Stimulated activated effector memory CD8-positive, alpha-beta T cell treated with anti-CD3 and anti-CD28 coated beads, Interleukin-12 subunit alpha, Interleukin-12 subunit beta, amount 100 ng/mL, for 72 hours (primary cell): ENCODE measurements at places on chromosomes 1 and 21.

- DNase-seq, result no peak
Observed at GRCh38 chr1:80893115-80893514, 907.6 kb upstream of the ADGRL2 start.

DNA sequence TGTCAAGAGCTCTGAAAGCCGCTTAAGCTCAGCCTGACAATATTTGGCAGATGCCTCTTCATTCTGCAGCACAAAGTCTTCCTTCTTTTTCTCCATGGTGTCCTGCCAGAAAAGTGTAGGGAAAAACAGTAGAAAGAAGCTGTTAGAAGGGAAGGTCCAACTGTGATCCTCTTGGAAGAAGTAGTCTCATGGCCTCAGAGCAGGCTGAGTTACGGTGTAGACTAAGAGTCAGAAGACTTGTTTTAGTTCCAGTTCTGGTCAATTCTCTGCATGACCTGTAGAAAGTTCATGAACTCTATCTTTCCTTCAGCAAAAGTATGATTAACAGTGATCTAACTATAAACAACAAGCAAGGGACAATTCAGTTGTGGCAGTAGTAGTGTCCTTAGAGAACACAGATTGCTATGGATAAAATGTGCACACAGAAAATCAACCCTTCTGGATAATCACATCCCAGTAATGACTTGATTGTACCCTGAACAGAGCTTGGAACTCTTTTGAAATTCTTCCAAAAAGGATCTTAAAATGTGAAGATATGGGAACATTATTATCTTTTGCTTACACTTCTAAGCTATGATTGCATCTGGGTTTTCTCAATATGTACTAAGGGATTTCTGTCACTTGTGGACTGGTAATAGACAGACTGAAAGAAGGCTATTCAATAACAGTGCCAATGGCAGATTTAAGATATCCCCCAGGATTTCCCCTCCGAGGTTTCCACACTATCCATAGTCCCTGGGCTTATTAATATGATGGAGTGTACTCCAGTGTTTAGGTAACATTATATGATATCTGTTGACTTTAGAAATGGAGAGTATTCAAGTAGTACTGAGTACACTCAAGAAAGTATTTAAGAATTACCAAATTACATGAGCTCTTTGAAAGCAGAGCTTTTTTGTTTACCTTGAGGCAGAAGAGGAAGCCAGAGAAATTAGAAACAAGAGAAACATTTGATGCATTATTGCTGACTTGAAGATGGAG, 22.1 kb upstream of the GBP2 start:
- DNase-seq, result no peak

DNA sequence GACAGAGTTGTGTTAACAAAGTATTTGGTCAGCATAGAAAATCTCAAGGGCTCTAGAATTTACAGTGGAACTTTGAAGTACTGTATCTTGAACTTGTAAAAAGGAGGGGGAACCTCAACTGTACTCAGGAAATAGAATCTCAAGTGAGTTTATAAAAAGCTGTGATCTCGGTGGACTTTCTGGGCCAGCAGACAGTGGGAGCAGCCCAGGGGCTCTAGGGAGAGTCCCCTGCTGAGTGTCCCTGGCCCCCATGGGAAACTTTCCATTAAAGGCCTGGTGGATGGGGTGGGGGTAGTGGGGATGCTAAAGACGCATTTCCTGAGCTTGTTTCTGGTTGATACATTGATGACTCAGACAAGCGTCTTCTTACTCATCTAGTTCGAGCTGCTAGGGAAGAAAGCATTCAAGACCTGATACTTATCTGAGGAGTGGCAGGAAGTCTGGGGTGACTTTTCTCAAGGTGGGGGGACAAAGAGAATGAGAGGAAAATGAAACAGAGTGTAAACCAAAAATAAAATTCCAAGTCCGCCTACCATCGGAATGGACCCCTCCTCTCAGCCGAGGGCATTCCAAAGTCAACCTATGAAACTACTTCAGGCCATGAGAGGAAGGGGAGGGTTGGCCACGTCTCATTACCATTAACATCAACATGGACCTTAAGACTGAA, 65.5 kb downstream of the NID1 start:
- DNase-seq, result peak; percentile 89

GRCh38 chr1:200473698-200474371, 64.0 kb upstream of the ZNF281 start:
- peak; percentile 18 for DNase-seq

GRCh38 chr1:115809847-115810246, 31.1 kb downstream of the NHLH2 start:
- no peak for DNase-seq

- DNase-seq, result no peak
Observed at GRCh38 chr1:7582460-7582972, 188.6 kb upstream of the VAMP3 start.

DNA sequence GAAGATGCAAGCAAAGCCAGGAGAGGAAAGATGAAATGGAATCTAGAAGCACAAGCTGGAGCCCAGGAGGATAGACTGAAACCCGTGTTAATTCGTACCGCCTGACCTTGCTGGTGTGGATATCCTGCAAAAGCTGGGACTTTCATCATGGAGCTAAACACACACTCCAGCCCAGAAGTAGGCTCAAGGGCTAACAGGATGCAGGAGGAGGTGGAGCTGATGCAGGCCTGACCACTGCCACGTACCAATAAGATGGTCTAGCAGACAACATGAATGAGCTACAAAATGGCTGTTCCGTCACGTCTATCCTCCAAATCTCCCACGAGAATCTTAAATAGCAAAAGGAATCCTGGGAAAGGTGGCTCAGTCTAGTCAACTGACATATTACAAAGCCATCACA, 270.3 kb downstream of the SDCCAG8 start:
- DNase-seq, result no peak

GRCh38 chr1:207579436-207579799, 65.5 kb upstream of the CR1L start:
- no peak for DNase-seq

- DNase-seq, result no peak
Observed at GRCh38 chr1:72846476-72847278, 564.3 kb upstream of the NEGR1 start.

DNA sequence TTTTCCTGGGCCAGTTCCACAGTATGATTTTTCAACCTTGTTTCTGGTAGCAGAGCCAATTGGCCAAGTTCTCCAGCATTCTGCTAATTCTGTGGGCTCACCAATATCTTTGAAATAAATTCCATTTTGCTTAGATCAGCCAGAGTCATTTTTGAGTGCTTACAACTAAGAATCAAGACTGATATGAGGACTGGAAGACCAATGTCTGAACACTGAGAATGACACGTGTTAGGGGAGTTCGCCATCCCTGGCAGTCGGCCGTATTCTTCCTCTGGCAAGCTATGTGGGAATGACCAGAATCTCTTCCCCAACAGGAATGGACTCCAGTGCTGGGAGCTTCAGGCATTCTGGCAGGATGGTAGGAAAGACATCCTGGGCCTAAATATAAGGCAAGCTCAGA, 4.9 kb upstream of the TENT5C start:
- no peak for DNase-seq

GRCh38 chr1:93036672-93037071, 42.4 kb upstream of the MTF2 start:
- no peak for DNase-seq

GRCh38 chr1:156081180-156081916, 917 bp downstream of the MEX3A start:
- no peak for DNase-seq

- DNase-seq, result no peak
Observed at GRCh38 chr1:66489151-66489550, 44.8 kb upstream of the SGIP1 start.

GRCh38 chr1:37294529-37294928, 179.9 kb upstream of the ZC3H12A start:
- DNase-seq, result no peak

DNA sequence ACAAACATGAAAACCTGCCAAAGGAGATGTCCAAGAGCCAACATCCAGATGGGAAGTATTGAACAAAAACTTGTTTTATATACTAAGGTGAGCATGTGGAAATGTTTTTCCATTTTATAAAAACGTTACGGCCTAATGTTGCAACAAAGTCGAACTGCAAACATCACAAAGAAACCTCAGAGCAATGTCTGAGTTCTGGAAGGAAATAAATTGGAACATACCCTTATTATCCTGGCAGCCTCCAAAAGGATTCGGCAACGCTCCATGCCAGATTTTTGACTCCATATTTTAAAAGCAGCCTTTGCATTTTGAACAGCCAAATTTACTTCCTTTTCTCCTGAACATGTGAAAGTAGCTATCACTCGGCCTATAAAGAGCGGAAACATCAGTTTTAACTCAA, 3.3 kb downstream of the ALDH9A1 start:
- DNase-seq, result no peak

DNA sequence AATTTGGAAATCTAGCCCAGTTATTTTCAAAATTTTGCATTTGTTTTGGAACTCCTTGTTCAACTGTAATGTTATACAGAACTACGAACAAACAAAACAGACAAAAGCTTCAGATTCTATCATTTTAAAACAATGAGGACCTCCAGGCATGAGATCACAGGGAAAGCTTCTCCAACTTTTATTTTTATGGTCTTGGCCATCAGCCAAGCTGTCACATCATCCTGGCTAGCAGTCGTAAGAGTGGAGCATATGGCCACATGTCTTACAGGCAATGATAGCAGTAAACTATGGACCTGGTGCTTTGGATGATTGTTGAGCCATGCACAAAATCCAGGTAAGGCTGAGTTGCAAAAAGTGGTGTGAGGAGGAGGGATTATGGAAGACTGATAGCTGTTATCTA, 299.6 kb downstream of the LMX1A start:
- DNase-seq, result no peak

- DNase-seq, result no peak
Observed at GRCh38 chr1:58621391-58621790, 44.3 kb upstream of the TACSTD2 start.

DNA sequence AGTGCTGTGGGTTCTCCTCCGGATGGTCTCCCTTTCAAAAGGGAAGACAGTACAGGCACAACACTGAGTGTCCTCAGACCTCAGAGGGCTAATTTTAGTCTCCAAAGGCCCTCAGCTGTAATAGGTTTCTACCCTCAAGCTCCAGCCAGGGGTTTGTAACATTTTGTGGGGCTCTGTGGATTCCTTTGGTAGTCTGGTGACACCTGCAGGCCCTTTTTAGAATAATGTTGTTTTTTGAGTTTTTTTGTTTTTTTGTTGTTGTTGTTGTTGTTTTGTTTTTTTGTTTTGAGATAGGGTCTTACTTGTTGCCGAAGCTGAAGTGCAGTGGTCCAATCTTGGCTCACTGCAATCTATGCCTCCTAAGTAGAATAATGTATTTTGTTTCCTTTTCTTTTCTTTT, 15.0 kb upstream of the TMEM201 start:
- no peak for DNase-seq
